ENCODE measurements at places on chromosomes 4 and X.

- DNase-seq = no peak
These were observed 85.3 kb downstream of the ANXA10 start for GRCh38 chr4:168177546-168178149.

GRCh38 chrX:133726642-133727041 lies 258.8 kb downstream of the GPC3 start:
- DNase-seq = no peak

GRCh38 chr4:76058302-76058701 lies 16.2 kb upstream of the ART3 start:
- no peak for DNase-seq

DNA sequence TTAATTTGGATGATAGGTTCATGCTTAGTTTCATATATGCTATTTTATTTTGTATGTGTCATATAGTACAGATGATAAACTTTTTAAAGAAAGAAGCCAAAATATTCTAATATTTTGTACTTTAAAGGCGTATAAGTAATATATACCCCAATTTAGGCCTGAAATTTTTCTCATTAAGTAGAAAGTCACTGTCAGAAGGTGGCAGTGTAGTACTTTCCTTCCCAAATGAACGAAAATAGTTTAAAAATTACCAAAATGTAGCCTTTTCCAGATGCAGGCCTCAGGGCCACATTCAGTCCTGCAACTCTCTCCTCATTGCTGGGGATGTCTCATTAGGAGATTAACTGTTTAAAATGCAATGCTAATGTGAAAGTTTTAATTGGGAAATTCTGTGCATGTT lies 1263.6 kb downstream of the C4orf33 start:
- no peak for DNase-seq

GRCh38 chr4:15233264-15233597 lies 194.6 kb upstream of the C1QTNF7 start:
- DNase-seq = no peak

DNA sequence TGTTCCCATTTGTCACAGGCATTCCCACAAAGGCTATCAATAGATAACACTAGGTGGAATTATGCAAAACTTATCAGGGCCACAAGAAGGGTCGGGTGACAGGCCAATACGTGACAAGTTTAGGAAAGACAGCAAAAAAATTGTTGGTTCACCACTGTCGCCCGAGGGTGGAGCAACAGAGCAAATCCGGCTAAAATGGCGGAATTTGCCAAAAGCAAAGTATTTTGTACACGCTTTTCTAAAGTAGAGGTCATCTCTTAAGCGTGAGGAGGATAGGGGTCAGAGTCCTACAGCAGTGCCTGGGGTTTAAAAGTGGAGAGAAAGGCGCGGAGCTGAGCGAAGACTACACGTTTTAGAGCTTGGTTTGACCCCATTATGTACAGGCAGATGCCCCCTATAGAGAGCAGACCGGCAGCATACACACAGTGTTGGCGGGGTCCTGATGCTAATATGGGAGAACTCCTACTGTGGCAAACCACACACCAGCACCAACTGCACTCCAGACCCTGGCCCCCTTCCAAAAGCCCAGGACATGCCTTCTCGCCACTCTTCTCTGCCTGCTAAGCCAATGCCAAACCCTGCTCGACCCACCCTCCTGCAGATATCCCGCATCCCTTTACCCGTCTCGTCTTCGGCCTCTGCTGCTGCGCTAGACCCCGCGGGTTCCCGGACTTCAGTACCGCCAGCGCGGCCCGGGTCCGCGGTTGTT lies 733 bp downstream of the CCNA2 start:
- no peak for DNase-seq

GRCh38 chr4:39304651-39305050 lies 61.5 kb downstream of the RFC1 start:
- DNase-seq = no peak

GRCh38 chr4:159823743-159824142 lies 720.9 kb downstream of the RAPGEF2 start:
- DNase-seq = no peak

DNA sequence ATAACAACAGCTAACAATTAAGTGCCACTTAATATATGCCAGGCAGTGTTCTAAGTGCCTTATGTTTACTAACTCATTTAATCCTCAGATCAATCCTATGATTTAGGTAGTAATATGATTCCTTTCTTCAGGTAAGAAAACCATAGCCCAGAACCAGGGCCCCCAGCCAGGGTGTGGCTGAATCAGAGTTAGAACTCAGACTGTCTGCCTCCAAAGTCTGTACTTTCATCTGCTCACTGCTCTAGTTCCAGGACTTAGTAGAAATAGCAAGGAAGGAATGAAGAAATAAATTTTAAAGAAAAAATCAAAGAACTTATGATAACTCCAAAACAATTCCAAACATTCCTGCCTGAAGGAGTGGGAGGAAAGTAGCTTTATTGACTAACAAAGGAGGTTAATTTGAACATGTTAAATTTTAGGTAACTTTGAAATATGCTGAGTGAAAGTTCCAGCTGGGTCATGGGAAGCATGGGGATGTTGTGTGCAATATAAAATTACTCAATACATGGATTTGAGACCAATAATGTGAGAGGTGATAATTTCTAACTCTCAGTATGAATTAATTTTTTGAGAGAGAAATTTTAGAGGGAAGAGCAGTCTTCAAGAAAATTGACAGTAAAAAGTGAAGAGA lies 8.8 kb upstream of the ADH1C start:
- no peak for DNase-seq

GRCh38 chr4:47749060-47749459 lies 88.8 kb downstream of the CORIN start:
- DNase-seq = no peak

- no peak for DNase-seq
These were observed 131.6 kb downstream of the CEP135 start for GRCh38 chr4:56080384-56080783.

- DNase-seq = no peak
These were observed 450.7 kb downstream of the GASK1B start for GRCh38 chr4:157722146-157722545.

GRCh38 chr4:960636-961350 lies 12.6 kb downstream of the DGKQ start:
- DNase-seq = no peak

DNA sequence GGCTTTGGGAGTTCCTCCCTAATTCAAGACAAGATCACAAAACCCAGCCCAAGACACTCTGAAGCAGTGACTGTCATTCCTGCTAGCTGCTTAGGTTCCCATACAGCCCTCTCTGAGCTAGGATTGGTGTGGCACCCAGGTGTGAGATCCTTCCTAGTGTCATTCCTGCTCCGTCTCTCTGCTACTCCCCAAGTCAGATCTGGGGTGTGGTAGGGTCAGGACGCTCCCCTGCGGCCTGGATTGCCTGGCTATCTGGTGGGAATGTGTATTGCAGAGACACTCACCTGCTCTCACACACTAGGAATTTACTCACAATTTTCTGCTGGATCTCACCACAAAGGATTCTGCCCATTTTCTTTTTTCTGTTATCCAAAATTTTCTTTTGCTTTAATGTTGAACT lies 560.8 kb upstream of the ATOH1 start:
- no peak for DNase-seq

- no peak for DNase-seq
These were observed 2.7 kb downstream of the TMEM165 start for GRCh38 chr4:55398461-55398860.

DNA sequence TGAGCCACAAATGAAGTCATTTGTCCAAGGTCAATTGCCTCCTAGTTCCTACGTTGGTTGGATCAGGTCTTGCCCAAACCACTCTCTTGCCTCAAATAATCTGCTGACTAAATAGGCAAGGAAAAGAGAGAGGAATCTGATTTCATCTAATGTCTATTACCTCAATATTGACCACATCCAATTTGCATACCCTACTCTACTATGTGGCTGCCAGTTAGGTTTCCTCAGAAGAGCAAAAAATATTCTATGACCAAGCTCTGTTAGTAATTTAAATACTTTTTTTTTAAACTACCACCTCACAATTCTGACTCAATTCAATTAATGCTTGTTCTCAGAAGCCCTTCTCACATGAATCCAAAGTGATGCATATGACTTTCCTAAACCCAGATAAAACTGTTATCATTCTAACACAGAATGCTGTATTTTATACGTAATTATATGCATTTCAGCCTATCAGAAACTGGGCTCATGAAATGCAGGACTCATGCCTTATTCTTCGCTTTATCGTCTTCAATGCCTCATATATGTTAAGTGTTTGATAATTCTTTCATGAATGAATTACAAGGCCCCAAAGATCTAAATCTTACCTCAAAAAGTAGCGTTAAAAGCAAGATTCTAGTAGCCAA lies 98.6 kb downstream of the HUWE1 start:
- DNase-seq = no peak

DNA sequence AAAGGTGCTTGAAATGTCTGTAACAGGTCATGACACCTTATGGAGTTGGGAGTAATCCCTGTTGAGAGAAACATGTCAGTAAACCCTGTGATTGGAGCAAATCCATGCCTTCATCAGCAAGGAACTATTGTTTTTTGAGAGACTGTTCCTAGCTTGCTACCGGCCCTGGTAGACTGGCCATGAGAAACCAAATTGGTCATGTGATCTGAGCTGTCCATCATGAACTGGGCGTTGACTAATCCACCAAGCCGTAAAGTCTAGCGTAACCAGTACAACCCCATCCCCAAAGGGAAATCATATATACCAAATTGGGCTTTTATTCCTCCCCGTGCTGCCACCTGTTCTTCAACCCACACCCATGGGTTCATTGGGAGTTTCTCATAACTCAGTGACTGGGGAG lies 143.7 kb downstream of the PHF8 start:
- DNase-seq = no peak

GRCh38 chr4:128635141-128635954 lies 174.2 kb upstream of the JADE1 start:
- DNase-seq = peak; percentile 44

- no peak for DNase-seq
These were observed 12.1 kb downstream of the CXCL8 start for GRCh38 chr4:73752424-73752823.

- no peak for DNase-seq
These were observed 57.4 kb downstream of the PTTG2 start for GRCh38 chr4:38017609-38018008.

All from H54 (cell line).